ENCODE measurements at places on chromosomes 5 and 9.
A peak's percentile ranks its signal among the peaks of the same experiment; 100 is the strongest.

DNA sequence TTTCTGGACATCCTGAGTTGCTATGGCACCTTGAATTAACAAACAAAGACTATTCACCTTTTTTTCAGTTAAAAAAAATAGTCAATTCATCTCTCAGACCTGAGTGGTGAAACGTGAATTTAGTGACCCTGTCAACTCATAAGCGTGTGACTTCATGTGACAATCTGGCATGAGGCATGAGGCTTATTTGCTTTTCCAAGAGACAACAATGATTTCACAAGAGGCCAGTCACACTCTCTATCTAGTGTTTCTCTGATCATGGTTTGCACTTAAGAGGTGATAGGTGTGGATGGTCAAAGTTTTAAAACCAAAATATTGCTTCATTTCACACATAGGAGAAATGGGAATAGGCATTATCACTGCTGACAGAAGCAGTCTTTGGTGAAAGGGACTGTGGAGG lies 559.6 kb upstream of the ACO1 start:
- DNase-seq = no peak

DNA sequence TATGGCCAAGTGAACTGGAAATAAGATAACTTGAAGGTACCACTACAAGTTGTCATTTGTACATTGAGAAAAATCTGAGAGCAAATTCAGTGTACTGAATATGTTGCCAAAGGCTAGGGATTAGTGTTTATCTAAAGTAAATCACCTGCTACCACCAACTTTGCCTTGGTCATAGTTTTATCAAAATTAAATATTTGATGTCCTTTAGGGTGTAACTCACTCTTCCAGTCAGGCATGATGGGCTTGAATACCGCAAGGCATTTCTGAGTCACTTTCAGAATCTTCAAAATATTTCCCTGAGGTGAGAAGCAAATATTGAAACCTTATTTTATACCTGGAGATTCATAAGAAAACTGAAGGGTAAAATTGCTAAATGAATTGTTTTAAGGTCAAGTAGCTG lies 1338.6 kb upstream of the ACO1 start:
- no peak for DNase-seq

- DNase-seq = no peak
Measured at GRCh38 chr9:5025416-5025815, 40.3 kb downstream of the JAK2 start.

DNA sequence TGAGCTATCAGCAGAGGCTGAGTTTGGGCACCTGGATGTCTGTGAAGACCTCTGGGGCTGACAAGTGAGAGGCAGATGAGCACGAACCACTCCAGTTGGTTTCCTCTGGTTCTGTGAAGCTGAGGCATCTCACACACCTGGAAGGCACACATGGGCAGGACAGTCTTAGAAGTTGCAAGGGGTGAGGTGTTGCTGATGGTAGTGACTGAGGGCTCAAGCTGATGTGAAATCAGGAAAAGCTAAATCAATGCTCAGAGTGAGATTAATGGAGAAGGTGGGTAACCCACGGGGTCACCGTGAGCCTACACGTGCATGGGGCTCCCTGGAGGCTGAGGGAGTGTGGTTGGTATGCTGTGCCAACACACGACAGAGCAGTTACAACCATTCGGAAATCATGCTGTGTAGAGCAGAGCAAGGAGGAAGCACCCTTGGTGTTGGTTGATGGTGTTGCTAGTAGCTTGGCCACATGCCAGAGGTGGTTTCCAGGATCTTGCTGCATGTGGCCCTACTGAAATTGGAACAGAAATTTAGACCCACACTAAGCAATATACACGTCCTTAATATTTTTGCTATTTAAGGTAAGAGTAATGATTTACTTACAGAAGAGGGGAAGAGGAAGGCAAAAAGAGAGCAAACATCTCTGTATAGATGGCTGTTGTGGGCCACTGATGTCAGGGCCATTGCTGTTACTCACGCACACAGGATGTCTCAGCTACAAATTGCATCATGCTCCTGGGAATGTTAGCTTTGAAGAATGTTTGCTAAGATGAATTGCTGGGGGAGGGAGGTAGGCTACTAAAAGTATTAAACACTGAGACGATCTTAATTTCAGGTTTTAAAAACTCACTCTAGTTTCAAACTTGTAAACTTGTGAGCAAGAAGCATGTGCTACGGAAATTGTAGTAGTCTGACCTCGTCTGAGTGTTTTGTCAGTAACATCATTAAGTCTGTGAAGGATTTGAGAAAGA lies 170.5 kb downstream of the ARHGEF28 start:
- DNase-seq = no peak

DNA sequence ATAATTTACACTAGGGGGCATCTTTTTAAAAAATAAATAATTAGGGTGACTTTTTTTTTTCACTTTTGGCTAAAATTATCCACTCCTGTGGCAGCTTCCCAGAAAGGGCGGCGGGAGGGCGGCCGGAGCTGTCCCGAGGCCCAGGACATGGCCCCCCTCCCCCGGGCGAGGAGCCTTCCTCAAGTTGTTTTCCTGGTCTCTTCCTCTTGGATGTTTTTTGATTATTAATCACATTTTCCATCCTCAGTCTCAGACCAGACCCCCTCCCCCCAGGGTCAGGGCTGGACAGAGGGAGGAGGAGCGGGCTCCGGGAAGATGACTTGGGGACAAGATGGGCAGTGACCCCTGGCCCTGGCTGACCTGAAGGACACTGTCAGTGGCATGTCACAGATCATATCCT lies 4.7 kb upstream of the CNTFR start:
- no peak for DNase-seq

DNA sequence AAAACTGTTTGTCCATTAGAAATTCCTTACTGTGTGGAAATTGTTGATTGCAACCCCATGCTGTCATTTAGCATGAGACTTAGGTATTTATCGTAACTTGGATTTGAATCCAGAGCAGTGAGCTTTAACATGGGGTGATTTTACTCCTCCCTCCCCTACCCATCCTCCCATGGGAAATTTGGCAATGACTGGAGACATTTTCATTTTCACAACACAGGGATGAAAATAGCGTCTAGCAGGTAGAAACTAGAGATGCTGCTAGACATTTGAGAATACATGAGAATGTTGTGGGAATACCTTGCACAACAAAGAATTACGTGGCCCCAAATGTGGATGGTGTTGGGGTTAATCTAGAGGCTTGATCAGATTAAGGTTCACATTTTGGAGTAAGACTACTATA lies 191.3 kb upstream of the MPDZ start:
- DNase-seq = no peak

GRCh38 chr9:118529624-118530214 lies 825.5 kb downstream of the TLR4 start:
- DNase-seq = no peak

GRCh38 chr9:109919736-109920408 lies 139.9 kb downstream of the PALM2AKAP2 start:
- DNase-seq = no peak

- DNase-seq = no peak
Measured at GRCh38 chr9:103867886-103868285, 226.2 kb upstream of the SMC2 start.

- no peak for DNase-seq
Measured at GRCh38 chr9:123318961-123319421, 37.0 kb upstream of the CRB2 start.

DNA sequence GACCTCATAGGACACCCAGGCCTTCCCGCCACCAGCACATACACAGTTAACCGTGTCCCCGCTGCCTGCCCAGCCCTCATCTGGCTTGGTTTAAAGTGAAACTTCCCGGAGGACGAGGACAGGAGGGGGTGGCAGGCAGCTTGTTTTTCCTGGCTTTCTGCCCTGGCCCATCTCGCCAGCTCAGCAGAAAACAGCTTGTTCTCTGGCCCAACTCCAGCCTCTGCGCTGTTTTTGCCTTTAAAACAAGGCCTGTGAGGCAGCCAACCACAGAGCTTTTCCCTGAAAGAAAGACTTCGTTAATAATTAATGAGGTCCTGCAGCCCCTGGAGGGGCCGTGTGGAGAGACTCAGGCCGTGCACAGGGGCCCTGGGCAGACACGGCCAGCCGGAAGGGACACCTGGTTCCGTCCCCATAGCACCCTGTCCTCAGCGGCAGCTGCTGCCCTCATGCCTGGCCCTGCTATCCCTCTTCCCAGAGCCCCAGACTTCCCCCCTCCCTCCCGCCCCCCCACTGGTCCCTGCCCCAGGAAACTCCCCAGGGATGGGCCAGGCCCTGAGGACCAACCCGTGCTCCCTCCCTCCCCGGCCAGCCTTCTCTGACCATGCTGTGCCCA lies 108.7 kb downstream of the RXRA start:
- DNase-seq = peak; percentile 98

DNA sequence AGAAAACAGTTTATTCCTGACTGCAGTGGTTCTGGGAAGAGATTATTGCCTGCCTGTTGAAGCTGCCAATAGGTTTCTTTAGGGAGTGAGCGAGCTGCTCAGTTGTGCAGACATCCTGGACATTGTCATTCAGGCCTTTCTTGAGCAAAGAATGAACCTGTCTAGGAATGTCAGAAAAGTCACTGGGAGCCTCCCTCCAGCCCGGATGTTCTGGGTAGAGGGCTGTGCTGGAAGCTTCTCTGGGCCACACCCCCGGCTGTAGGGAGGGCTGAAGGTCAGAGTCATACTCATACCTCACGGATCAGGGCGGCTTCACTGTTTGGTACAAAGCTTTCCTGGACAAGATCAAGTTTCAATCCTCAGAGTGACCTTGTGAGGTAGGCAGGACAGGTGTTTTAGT lies 33.4 kb upstream of the TBC1D2 start:
- DNase-seq = no peak

- no peak for DNase-seq
Measured at GRCh38 chr5:131272724-131273123, 8.9 kb downstream of the CDC42SE2 start.

DNA sequence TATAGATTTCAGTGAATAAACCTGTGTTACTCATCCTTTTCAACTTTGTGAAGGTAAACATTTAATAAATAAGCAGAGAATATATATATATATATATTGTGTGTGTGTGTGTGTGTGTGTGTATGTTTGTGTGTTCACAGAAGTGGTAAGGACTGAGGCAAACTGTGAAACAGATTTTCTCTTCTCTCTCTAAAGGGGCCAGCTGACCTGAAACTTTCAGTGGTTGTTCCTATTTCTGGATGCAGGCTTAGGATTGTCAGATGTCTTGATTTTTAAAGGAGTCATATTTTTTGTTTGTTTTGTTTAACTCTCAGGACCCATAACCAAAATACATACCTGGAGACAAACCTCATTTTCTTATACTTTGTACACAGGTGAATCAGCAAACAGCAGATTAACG lies 714.9 kb upstream of the MEF2C start:
- no peak for DNase-seq

- DNase-seq = peak; percentile 21
Measured at GRCh38 chr5:59007460-59008063, 424.7 kb downstream of the RAB3C start.

DNA sequence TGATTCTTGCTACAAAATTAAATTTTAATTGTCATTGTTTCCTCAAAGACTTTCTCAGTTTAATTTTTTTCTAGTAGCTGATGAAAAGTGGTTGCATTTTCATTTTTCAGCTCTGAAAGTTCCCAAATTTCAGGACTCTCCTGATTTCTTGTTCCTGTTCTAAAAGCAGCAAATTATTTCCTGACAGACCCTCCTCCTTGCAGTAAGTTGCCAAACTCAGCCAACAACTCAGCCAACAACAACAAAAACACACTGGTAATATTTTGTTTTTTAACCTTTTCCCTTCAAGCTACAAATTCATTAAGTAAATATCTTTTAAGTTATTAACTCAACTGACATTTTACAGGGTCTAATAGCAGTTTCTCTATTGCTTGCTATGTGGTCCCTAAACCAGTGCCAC lies 487.8 kb upstream of the NUDT12 start:
- peak; percentile 19 for DNase-seq

DNA sequence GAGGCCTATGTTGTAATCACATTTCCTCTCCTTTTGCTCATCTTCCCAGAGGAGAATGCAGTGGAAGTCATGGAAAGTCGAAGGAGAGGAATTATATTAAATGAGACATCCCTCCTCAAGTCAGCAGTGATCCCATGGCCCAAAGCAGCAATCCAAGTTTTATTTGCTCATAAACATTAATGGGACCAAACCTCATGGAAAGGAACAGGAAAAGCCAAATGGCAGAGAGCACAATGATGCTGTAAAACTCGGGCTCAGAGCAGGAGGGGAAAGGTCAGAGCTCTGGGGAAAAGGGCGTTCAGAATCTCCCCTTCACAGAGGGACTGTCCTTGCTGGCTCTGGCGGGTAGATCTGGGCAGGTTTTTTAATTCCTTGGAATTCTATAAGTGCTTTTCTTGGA lies 175.8 kb downstream of the C5orf15 start:
- no peak for DNase-seq

- no peak for DNase-seq
Measured at GRCh38 chr5:124936626-124936933, 190.1 kb upstream of the ZNF608 start.

DNA sequence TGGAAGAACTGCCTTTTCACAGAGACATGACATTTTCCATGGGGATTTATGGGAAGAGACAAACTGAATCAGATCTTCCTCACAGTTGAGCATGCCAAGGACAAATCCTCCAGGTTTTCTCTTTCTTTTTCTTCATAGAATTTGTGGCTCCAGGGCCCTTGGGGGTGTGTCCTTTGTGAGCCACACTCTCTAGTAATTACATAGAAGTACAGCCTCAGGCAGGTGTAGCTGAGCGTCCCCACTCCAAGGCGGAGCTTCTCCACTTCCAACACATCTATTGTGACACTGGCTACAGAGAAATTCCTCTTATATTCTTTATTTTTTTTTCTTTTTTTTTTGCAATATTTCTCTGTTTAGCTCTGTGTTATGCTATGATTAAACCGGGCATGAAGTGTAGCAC lies 420.5 kb upstream of the CD180 start:
- DNase-seq = no peak

DNA sequence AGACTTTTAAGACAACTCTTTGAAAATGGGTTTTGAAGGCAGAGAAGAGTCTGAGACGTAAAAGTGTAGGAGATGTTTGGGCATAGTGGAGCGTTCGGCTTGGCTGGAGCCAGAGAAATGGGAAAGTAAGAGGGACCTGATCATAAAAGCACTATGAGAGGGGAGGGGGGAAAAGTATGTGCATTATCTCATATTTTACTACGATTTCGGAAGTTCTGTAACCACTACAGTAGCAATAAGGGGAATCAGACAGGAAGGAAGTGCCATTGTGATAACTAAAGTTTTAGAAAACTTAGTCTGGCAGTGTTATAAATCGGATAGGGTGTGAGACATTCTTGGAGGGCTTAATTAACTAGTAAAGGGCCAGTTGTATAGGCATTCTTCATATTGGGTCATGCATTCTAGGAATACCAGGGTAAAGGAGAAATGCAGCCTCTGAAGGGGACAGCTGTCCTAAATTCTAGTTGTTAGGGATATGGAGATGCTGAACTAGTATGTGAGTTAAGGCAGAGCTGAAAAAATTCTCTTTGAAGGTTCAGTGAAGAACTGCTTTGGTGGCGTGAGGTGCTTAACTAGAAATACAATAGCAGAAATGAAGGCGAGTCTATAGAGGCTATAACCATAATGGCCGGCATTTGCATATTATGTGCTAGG lies 83.8 kb upstream of the FREM1 start:
- no peak for DNase-seq

GRCh38 chr9:136902259-136902821 lies 16.0 kb downstream of the TRAF2 start:
- DNase-seq = no peak

All from renal pelvis (tissue), 12 donors.